ENCODE measurements at places on chromosomes 5 and 9. TPM values are rescaled to one million over a fixed set of nuclear protein-coding genes. Genes with fewer than 3 reads are reported as not detected.

GABRA1 gene
- 1.6 TPM for total RNA-seq

MCC gene
- 187 TPM for total RNA-seq

- H3K4me3 ChIP-seq, result no peak overlapping the region
- peaks cover 7% of the 10 kb centered on the region for H3K4me1 ChIP-seq
- peaks cover 5% of the 10 kb centered on the region for H3K36me3 ChIP-seq
- DNase-seq, result no peak
Measured at GRCh38 chr5:109748546-109748945, 58.8 kb downstream of the MAN2A1 start.

- no peak for DNase-seq
- no peaks in the 10 kb centered on the region for H3K4me1 ChIP-seq
- H3K27ac ChIP-seq, result no peak overlapping the region
- H3K4me3 ChIP-seq, result no peak overlapping the region
- no peaks in the 10 kb centered on the region for H3K27me3 ChIP-seq
Measured at GRCh38 chr5:96817506-96817905, 9.8 kb upstream of the ERAP1 start.

DNA sequence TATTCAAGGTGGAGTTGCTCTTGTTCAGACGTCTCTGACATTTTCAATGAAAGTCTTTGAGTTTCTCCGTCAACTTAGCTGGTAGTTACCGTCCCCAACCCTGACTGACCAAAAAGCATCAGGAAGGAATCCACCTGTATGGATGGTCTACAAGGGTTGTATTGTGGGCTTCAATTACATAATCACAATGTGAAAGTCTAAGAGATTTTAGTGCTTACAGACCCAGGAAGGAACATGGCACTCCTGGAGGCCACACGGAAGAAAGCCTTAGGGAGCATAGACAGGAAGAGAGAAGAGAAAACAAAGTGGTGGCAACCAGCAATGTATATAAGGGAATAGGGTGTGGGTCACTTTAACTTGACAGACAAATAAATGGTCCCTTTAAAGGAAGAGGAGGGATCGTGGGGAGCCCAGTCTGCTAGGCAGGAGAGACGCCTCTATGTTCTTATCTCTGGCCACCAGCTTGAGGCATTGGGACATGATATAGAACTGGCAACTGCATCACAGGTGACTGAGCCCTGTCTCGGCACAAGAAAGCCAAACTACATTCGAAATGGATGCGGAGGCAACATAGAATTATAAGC lies 80.4 kb downstream of the ALDH7A1 start:
- no peak overlapping the region for H3K27ac ChIP-seq
- H3K4me1 ChIP-seq, result peaks cover 7% of the 10 kb centered on the region
- H3K27me3 ChIP-seq, result peaks cover 11% of the 10 kb centered on the region
- DNase-seq, result no peak
- H3K4me3 ChIP-seq, result no peak overlapping the region

DNA sequence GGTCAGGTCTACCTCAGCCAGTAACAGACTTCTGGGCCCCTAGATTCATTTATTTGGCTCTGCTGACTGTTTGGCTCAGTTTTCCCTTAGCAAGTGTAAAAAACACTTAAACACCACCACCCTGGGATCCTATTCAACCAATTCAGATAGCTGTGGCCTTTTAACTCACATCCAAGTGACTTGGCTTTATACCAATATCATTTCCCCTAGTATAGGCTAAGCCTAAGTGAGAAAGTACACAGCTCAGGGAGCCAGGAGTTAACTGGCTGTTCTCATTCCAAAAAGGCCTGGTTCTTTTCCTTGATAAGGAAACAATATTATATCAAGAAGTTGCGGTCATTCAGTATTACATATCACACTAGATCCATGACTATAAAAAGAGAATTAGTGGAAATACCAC lies 163.5 kb downstream of the ARL15 start:
- DNase-seq, result no peak
- H3K4me3 ChIP-seq, result no peak overlapping the region
- no peak overlapping the region for H3K27ac ChIP-seq
- H3K27me3 ChIP-seq, result no peaks in the 10 kb centered on the region
- peaks cover 8% of the 10 kb centered on the region for H3K4me1 ChIP-seq
- no peaks in the 10 kb centered on the region for H3K36me3 ChIP-seq

Measured in endodermal cell (in vitro differentiated cells).